SK-N-DZ (cell line): ENCODE measurements at places on chromosomes 2 and 18.

DNA sequence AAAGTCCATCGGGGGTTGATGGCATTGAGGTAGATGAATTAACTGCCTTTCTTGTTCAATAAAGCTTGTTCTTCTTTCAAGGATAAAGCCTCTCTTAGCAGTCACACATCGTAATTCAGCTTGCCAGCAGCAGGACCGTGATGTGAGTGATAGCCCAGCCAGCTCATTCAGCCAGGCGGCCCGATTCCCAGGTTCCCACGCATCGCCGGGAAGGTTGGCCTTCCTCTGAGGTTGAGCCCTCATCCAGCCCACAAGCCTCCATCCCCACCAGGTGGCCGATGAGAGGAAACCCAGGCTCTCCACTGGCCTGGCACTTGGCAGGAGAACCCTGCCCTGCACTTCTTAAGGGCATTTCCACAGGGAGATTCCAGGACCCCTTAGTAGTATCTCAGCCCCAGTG lies 4.7 kb downstream of the AGAP1 start:
- DNase-seq, result no peak

- DNase-seq, result no peak
Measured at GRCh38 chr2:65730186-65730585, 297.8 kb upstream of the SPRED2 start.

- DNase-seq, result no peak
Measured at GRCh38 chr18:24485681-24486080, 25.2 kb downstream of the HRH4 start.

GRCh38 chr2:44804406-44805265 lies 136.9 kb upstream of the SIX3 start:
- DNase-seq, result no peak

DNA sequence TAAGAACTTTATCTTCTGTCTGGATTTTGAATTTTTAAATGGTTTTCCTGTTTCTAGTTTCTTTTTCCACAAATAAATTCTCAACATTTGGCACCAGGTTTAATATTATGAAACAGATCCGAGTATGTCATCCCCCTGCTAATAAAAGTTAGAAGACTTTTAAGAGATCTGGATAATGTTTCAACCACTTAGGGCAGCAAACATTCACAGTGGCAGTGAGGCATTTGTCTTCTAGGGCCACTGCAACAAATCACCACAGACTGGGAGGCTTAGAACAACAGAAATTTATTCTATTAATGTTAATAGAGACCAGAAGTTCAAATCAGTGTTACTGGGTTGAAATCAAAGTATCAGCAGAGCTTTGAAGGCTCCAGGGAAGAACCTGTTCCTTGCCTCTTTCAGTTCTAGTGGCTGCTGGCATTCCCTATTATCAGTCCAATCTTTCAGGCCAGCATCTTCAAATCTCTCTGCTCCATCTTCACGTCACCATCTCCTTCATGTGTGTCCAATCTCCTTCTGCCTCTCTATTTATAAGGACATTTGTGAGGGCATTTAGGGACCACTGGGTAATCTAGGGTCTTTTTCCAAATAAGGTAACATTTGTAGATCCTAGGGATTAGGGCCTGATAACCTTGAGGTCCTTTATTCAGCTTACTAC lies 23.4 kb downstream of the ACSL3 start:
- DNase-seq, result peak; percentile 69

DNA sequence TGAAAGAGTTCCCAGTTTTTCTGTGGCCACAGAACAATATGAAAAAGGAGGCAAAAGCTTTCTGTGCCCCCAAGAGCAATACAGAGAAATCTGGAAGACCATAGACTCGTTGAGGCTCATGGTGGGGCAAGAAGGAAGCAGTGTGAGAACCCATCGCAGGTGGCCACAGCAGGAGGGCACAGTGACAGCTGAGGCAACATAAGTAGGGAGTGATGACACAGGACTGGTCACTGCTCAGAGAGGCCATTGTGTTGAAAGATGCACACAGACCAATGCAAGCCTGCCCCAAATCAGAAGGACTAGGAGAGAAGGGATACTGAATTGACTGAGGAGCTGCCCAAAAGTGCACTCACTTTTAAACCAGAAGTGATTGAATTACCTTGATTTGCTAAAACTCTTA lies 483.6 kb downstream of the EPHA4 start:
- DNase-seq, result no peak

GRCh38 chr2:164922134-164922533 lies 33.2 kb downstream of the SLC38A11 start:
- DNase-seq, result no peak

DNA sequence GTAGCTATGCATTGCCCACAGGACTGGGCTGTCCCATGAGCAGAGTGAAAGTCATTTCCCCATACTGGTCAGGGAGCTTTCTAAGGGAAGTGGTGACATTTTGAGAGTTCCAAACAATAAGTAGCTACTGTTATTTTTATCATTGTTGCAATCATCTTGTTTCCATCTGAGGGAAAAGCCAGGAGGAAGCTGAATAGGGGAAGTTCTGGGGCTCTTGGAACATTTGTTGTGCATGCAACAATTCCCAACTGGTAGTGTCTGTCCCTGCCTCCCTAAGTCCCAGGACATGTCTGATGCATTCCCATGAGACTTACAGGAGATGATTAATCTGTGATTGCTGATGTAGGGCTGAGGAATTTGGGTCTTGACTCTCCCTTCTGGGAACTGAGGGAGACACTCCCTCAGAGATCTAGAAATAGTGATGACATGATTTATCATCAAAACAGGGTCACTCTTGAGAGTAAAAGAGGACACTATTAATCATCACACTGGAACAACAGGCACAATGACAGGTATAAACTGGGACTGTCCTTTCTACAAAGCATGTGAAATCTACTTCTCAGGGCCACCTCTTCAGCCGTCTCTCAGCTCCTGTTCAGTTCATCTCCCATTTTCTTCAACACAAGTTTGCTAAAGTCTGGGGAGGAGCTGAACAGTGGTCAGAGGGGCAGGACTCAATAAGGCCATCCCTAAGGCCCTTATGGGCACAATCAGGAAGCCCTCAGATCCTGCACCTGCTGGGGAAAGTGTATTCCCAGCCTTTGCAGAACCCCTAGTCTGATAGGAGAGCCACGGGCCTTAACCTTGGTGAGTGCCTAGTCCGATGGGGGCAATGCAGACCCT lies 28.0 kb upstream of the MARCO start:
- no peak for DNase-seq

DNA sequence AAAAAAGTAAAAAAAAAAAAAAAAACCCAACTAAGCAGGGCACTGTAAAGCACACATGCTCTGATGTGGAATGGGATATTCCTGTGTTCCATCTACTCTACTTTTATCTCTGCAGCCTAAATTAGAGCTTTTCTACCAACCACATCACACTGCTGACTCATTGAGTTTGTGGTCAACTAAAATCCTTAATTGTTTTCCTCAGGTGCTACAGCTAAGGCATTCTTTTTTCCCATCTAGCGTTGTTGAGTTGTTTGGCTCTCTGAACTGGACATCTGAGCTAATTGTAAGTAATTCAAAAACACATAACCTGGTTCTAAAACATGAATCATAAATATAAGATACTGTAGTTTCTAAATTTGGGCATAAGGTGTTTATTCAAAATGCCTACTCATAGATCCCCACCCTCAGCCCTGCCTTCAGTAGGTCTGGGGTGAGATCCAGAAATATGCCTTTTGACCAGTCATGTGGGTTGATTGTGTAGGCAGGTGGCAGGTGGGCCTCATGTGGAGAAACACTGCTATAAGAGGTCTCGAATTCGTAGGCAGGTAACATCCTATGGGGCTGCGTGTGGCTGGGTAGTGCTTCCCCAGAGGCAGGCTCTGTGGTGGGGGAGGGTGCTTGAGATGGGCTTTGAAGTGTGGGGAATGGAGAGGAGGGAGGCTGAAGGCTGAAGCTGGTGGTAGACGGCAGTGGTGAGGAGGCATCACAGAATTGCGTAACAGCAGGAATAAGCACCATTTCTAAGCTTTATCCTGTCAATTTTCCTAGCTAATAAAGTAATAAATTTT lies 27.2 kb downstream of the ANKRD29 start:
- DNase-seq, result no peak

GRCh38 chr2:5164776-5165525 lies 527.2 kb upstream of the SOX11 start:
- no peak for DNase-seq

- no peak for DNase-seq
Measured at GRCh38 chr18:378079-378478, 110.2 kb upstream of the THOC1 start.

DNA sequence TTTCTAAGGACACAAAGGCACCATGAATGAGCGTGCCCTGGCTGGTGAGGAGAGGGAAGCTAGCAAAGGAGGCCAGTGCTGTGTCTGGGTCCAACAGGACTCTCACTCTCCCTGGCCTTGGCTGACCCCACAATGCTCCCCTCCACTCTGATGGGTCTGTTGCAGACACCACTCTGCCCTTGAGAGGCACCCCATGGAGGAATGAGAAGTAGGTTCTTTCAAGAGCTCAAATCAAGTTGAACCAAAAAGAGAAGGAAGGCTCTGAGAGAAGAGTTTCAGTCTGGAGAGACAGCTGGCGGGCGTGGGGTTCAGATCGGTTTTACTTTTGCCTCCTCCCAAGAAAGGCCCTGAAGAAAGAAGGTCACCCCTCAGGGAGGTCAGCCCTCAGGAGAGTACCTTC lies 18.4 kb downstream of the TMEM247 start:
- no peak for DNase-seq

- DNase-seq, result no peak
Measured at GRCh38 chr2:23618794-23619530, 234.0 kb downstream of the KLHL29 start.

DNA sequence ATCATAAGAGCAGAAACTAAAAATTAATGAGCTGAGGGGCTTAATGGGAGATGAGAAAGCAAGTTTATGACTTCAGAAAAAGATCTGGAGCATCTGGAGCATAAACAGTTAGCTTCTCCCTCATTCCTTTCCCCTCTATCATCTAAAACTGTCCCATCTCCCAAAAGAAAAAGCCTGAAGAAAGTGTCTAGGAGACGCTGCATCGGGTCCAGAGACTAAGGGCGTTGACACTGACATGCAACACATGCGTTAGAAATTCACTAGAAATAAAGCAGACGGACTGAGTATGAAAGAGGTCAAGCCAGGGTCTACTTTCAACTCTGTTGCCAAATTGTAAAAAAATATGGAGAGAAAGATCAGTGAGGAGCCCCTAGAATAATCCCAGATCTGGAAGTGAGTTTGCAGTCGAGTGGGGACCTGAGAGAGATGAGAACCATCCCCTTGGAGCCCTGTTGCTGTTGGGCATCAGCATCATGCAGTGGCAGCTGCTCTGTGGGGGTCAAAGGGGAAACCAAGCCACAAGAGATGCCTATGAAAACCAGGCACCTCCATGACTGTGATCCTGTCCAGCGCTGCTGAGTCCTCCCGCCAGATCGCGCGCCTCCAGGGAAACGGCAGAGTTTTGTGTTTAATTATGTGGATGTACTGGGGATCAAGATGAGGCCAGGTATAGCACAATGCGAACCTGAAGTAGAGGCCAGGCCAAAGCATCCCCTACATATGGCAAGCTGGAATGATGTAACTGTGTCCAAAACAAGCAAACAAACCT lies 13.9 kb downstream of the ANTXR1 start:
- DNase-seq, result no peak

- DNase-seq, result no peak
Measured at GRCh38 chr18:26634631-26635030, 86.3 kb upstream of the KCTD1 start.

- DNase-seq, result no peak
Measured at GRCh38 chr2:191740016-191740419, 62.1 kb downstream of the NABP1 start.

GRCh38 chr2:68931799-68932198 lies 20.9 kb downstream of the GKN2 start:
- no peak for DNase-seq

- no peak for DNase-seq
Measured at GRCh38 chr18:7766346-7766745, 199.2 kb downstream of the PTPRM start.

DNA sequence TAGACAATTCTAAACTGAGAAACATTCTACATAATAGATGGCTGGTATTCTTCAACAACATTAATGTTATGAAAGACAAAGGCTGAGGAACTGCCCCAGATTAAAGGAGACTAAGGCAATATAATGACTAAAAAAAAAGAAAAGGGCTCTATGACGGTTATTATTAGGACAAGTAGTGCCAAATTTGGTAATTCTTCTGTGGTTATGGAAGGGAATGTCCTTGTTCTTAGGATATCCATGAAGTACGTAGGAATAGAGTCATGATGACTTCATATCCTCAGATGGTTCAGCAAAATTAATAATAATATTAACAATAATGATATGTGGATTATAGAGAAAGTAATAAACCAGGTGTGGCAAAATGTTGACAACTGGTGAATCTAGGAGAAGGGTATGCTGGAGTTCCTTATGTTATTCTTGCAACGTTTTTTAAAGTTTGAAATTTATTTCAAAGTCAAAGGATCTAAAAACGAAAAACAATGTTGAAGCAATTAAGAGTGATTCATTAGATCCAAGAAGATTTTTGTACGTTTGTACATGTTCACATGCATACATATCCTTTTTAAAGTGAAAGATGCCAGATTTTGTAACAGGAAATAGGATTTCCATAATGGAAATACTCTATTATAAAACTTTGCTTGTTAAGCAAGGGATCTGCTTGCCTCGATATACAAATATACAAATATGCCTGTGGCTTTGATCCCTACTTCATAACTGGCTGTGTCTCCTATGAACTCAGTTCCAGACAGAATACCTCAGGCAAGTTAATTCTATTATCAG lies 27.7 kb upstream of the STRN start:
- no peak for DNase-seq

DNA sequence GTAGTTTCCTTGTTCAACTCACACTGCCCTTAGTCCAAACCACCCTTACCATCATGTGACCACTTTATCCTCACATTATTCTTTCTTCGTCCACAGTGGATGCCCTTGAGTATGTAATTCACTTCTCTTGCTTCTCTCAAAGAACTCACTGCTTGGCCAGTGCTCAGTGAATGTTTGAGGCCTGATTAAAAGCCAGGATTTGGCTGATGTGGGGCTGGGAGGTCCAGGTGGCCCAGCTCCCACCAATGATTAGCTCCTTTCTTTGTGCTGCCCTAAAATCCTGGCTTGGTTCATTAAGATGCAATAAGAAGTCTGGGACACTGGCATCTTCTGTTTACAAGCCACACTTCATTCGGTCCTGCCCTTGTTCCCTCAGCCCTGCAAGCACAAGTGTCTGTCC lies 97.8 kb upstream of the CELF4 start:
- no peak for DNase-seq

DNA sequence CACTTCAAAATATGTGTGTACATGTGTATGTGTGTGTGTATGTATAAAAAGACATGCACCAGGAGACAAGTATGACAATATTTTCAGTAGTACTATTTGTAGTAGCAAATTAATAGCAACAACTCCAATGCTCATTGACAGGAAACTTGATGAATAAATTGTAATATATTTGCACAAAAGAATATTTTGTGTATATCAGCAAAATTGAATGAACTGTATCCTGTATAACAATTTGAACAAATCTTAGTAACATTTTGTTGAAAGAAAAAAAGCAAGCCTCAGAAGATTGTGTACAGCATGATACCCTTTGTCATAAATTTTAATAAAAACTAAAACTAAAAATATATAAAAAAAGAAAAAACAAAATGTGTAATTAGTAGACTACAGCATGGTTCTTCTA lies 1367.3 kb upstream of the TMEFF2 start:
- DNase-seq, result no peak

- peak; percentile 95 for DNase-seq
Measured at GRCh38 chr2:186590759-186591505, 1.1 kb downstream of the ITGAV start.
